ENCODE measurements at places on chromosomes 3 and 15.

GRCh38 chr3:24854748-24855147 lies 360.1 kb upstream of the THRB start:
- no peak for DNase-seq

DNA sequence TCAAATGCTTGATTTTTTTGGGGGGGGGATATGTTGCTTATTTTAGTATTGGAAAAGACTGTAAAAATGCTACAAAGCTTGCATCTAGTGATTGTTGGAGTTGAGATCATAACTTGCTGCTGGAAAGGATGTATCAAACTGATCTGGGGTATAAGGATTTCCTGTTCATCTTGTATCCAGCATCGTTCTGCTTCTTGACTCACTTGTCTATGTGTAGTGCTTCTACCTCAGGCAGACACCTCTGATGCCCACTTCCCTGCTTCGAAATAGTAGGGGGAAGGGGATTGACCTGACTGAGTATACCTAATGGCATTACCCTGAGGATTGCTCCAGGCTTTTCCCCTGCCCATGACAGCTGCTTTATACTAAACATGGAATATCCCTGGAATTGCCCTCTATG lies 42.7 kb downstream of the STT3B start:
- no peak for DNase-seq

GRCh38 chr3:9935966-9936510 lies 2.4 kb downstream of the CRELD1 start:
- no peak for DNase-seq

GRCh38 chr15:73165844-73166243 lies 113.6 kb downstream of the NEO1 start:
- no peak for DNase-seq

DNA sequence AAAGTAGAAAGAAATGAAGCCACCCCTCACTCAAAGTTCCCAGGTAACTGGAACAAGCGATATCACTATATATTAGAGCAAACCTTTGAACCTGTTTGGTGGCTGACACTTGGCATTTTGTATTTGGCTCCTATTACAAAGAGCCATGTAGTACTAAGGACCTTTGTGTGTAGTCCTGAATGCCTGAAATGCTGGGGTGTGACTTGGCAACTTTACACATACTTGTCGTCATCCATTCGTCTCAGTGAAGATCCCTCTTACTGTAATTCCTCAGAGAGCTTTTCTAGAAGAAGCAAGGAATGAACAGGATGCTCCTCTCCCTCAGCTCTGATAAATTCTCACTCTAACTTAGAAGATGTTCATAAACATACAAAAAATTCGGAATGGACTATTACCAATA lies 216.1 kb upstream of the CDIN1 start:
- peak; percentile 89 for DNase-seq

GRCh38 chr15:88113613-88114308 lies 142.8 kb downstream of the NTRK3 start:
- DNase-seq, result peak; percentile 78

DNA sequence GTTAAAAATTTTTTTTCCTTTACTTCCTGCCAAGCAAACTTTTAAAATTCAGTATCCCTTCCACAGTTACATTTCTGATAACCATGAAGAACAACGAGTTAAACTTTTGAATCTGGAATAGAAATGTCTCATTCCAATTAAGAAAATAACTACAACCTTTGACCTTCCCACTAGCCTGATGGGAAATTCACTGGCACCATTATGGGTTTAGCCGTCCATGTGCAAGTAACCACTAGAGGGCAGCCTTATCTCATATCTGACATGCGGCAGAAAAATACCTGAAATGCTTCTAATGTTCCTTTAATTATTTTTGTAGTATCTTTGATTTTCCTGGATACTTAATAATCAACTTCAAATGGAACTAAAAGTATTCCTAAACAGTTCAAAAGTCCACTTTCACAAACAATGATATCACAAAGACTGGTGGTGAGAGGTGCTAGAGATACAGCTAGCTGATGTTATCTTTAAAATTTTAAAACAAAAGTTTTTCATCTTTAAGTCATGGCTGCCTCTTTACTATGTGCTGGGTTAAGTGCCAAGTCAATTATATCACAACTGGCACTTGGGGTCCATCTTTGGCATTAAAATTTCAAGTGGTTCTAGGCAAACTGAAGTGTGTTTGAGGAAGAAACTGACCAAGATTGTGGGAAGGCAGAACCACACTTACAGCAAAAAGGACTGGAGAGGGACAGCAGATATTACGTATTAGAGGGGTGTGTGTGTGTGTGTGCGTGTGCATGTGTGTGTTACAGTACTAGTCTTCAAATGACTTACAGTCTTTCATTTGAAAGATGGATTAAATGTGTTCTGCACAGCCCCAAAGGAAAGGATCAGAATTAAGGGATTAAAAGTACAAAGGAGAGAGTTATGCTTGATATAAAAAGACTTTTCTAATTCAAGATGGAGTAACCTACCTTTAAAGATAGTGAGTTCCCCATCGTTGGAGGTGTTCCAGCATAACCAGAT lies 107.1 kb upstream of the ICE2 start:
- DNase-seq, result peak; percentile 68

GRCh38 chr15:66803182-66803729 lies 101.2 kb downstream of the SMAD6 start:
- peak; percentile 99 for DNase-seq

DNA sequence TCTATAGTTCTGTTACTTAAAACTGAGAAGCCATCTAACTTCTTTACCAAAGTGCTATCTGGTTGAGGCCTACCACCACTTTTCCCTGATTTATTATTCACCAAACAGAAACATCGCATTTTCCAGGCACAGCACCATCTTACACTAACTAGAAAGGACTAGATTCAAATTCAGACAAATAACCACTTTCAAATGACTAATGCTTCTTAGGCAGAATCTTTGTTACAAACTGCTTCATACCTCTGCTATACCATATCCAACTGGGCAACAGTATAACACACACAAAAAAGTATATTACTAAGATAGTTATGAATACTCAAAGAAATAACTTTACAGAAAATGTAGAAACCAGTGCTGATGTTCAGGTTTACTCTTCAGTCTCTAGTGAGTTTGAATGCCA lies 16.6 kb downstream of the DLG1 start:
- DNase-seq, result no peak

DNA sequence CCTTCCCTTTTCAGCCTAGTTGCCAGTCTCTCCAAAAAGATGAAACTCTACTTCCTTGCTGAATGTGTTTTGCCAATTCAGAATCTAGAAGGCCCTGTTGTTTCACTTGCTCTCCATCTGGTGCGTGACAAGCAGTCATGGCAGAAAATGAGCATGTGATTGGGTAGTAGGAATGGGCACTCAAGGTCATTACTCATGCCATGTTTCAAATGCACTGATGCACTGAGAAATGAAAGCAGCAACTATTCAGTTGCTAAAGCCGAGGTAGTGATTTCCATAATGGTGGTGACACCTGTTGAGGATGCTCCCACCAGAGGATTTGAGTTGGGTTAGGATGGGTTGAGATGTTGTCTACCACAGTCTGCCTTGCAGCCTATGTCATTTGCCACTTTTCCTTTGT lies 12.7 kb downstream of the ZBTB38 start:
- DNase-seq, result no peak

GRCh38 chr3:126578702-126579101 lies 20.0 kb upstream of the C3orf22 start:
- DNase-seq, result no peak

GRCh38 chr3:8279886-8280550 lies 221.6 kb upstream of the LMCD1 start:
- no peak for DNase-seq

All from fibroblast of upper back skin (primary cell).